ENCODE measurements at places on chromosomes 11 and 22. TPM values are rescaled to one million over a fixed set of nuclear protein-coding genes. Genes with fewer than 3 reads are reported as not detected.

Gene UQCR10
- polyA plus RNA-seq: 234 TPM

Gene OR51I1
- polyA plus RNA-seq: not detected

Gene C11orf16
- polyA plus RNA-seq: not detected

Gene ZNF280B
- 2.3 TPM for polyA plus RNA-seq

Gene UPB1
- 0.12 TPM for polyA plus RNA-seq

Gene LAYN
- polyA plus RNA-seq: not detected

Gene ABCC8
- 13.2 TPM for polyA plus RNA-seq

Gene PKDREJ
- polyA plus RNA-seq: not detected

Gene H19
- polyA plus RNA-seq: not detected

Gene FADS1
- 119 TPM for polyA plus RNA-seq

Gene TEX12
- 0.36 TPM for polyA plus RNA-seq

Gene BTBD18
- polyA plus RNA-seq: not detected

Gene OR10A2
- not detected for polyA plus RNA-seq

Gene SSH3
- 1.4 TPM for polyA plus RNA-seq

Gene DNAJB7
- polyA plus RNA-seq: not detected

Gene CD3E
- not detected for polyA plus RNA-seq

Gene SOX6
- 2.2 TPM for polyA plus RNA-seq

Gene PLAAT5
- not detected for polyA plus RNA-seq

Gene FOXRED1
- polyA plus RNA-seq: 68.3 TPM

Gene ACR
- not detected for polyA plus RNA-seq

Gene PRODH
- 0.08 TPM for polyA plus RNA-seq

Gene OR5B21
- polyA plus RNA-seq: not detected

Gene SHANK3
- polyA plus RNA-seq: 6.3 TPM

Gene CALCA
- polyA plus RNA-seq: not detected

Gene OR10D3
- polyA plus RNA-seq: not detected

Gene MAJIN
- polyA plus RNA-seq: not detected

Gene ME3
- polyA plus RNA-seq: 2.1 TPM

Gene FERMT3
- 0.89 TPM for polyA plus RNA-seq

Gene LPXN
- 4.3 TPM for polyA plus RNA-seq

Gene RNH1
- polyA plus RNA-seq: 71.8 TPM

Gene TSKU
- 6.5 TPM for polyA plus RNA-seq

Gene EXPH5
- not detected for polyA plus RNA-seq

Gene ANO9
- polyA plus RNA-seq: not detected

Gene SMIM35
- polyA plus RNA-seq: 0.12 TPM

Gene ELMOD1
- 11.9 TPM for polyA plus RNA-seq

Gene EFCAB6
- polyA plus RNA-seq: 1.4 TPM

Gene OR4A16
- polyA plus RNA-seq: not detected

Gene CDC42BPG
- 0.26 TPM for polyA plus RNA-seq

Gene APOA1
- polyA plus RNA-seq: not detected

Gene PIH1D2
- 12.2 TPM for polyA plus RNA-seq

Measured in neural cell (in vitro differentiated cells).